ENCODE measurements at places on chromosomes 4 and X.

DNA sequence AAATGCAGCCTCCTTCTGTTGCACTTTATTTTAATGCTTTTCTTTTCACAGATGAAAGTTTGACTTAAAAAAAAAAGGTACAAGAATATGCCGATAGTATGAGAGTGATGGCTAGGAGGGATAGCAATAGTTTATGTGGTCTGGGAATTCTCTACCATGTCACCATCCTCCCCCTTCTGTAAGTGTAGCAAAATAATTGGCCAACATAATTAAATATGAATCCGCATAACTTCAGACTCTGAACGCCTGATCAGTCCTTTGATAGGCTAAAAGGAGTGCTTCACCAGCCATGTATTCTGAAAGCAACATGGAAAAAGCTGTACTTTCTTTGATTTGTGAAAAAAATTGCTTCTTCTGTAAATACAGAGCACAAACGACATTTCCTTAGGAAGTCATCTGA lies 95.7 kb upstream of the TTC29 start:
- DNase-seq: no peak

DNA sequence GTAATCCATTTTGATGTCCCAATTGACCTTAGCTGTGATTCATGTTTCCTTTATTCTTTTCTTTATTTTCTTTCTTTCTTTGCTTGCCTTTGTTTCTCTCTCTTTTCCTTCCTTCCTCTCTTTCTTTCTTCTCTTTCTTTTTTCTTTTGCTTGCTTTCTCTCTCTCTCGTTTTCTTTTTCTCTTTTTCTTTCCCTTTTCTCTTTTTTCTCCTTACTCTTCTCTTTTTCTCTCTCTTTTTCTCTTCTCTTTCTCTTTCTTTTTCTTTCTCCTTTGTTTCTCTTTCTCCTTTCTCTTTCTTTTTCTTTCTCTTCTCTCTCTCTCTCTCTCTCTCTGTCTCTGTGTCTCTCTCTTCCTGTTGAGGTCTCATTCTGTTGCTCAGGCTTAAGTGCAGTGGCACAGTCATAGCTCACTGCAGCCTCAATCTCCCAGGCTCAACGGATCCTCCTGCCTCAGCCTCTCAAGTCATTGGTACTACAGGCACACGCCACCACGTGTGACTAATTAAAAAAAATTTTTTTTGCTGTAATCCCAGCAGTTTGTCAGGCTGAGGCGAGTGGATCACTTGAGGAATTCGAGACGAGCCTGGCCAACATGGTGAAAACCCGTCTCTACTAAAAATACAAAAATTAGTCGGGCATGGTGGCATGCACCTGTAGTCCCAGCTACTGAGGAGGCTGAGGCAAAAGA lies 8.0 kb upstream of the DHRSX start:
- DNase-seq: no peak

GRCh38 chrX:36856849-36857248 lies 151.3 kb upstream of the FAM47C start:
- DNase-seq: peak; percentile 3

GRCh38 chr4:53055274-53055673 lies 193.2 kb downstream of the RASL11B start:
- peak; percentile 91 for DNase-seq

DNA sequence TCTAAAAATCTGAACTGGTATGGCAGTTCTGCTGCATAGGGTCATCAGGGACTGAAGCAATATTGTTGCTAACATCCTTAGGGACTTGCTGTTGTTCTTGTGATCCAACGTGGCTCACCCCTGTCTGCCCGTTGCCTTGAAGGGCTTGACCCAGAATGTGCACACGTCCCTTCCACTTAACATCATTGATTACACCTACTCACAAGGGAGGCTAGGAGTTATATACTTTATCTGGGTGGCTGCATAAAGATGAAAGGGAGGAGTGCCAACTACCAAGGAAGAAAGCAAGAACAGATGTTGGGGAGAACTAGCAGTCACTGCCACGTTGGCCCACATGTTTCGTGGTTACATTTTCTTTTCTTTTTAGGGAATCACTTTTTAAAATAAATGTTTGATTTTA lies 34.0 kb downstream of the SLC9A6 start:
- DNase-seq: no peak

GRCh38 chrX:133859860-133860259 lies 125.5 kb downstream of the GPC3 start:
- peak; percentile 10 for DNase-seq

DNA sequence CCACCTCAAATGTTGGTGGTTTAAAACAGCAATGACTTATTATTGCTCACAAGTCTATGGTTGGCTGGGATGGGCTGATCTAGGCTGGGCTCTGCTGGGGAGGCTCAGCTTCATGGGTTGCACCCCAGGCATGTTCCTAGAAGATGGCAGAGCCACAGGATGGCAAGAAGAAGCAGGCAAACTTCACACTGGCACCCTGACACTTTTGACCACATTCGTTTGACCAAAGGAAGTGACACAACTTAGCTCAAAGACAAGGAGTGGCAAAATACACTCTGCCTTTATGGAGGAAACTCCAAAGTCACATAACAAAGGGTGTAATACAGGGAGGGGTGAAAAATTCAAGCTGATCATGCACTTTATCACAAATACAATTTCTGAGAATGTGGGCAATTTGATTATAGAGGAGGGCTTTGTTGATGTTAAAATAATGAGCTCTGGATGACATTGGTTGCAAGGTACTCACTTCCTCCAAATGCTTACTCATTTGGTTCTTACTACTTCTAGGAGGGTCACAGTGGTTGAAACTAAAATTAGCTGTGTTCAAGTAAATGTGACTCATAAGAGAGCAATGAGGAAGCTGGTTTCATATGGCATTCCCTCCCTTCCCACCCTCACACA lies 249.2 kb upstream of the RPS6KA3 start:
- DNase-seq: peak; percentile 87

DNA sequence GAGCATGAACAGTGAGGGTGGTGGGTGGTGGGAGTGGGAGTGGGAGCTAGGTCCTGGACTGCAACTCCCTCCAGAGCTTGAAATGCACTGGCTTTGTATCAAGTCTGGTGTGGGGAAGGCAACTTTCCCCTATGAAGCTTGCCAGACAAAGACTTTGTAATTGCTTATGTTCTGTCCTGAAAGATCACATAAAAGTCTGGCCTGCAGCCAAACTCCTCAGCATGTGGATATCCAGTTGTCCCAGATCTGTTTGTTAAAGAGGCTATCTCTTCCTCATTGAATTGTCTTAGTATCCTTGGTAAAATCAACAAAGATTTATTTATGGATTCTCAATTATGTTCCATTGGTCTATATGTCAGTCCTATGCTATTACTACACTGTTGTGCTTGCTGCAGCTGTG lies 607.9 kb downstream of the GLUD2 start:
- no peak for DNase-seq

- DNase-seq: peak; percentile 45
These were observed 249.3 kb upstream of the PRKX start for GRCh38 chrX:3962511-3963311.

DNA sequence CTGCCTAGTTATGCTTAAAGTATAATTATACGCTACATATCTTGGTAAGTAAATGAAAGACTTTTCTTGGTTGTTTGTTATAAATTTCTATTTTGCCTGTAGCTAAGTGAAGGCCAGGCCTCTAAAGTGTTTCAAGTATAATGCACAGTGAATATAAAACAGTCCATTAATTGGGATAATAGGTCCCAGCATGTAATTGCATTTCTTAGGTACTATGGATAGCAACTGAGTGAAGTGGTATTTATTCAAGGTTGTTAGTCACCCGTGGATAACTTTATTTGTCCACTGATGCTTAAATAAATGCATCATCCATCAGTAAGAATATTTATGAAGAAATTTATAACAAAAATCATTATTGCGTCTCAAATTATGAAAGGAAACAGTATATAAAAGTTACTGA lies 59.1 kb downstream of the TEX13C start:
- DNase-seq: no peak

GRCh38 chrX:110182362-110182761 lies 135.5 kb downstream of the AMMECR1 start:
- DNase-seq: no peak

DNA sequence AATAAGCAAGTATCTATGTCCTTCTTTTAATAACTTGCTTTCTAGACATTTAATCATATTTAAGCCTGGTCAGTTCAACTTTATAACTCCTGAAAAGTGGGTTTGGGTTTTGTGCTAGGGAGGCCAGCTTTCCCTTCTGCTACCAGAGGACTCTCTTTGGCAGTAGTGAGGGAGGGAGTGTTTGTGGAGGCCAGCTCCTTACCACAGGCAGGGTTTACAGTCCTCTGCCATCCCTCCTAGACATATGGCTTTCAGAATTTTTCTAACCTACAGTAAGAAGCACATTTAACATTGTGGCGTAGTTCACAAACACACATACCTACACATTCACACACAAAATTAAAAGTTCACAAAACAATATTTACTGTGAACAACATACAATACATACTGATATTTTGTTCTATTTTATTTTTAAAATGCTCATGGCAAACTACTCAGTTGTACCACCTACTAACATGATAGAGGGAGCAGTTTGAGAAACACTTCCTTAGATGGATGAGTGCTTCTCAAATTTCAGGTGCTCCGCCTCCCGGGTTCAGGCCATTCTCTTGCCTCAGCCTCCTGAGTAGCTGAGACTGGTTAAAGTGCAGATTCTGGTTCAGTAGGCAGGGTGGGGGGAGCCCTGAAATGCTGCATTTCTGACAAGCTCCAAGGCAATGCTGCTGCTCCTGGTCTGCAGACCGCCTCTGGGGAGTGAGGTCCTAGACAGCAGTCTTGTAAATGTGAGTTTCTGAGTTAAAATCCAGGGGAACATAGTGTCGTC lies 86.7 kb downstream of the PTTG2 start:
- DNase-seq: peak; percentile 31

GRCh38 chrX:70592091-70592490 lies 147.5 kb downstream of the DLG3 start:
- DNase-seq: peak; percentile 43

DNA sequence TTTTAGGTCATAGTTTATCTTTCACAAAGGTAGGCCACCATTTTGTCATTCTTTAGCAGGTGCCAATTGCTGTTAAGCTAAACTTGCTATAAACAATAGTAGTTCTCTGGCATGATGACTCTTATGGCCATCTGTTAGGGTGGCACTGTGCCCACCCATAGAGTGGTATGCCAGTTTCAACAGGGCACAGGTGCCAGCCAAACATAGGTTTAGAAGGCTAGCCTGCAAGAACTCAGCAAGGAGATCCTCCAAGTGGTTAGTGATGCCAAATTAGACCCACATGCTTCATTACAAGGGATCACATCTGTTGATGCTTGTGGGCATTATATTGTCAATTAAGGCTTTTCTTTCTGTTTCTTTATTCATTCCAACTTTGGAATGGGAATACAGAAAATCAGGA lies 204.5 kb downstream of the FMR1NB start:
- no peak for DNase-seq

DNA sequence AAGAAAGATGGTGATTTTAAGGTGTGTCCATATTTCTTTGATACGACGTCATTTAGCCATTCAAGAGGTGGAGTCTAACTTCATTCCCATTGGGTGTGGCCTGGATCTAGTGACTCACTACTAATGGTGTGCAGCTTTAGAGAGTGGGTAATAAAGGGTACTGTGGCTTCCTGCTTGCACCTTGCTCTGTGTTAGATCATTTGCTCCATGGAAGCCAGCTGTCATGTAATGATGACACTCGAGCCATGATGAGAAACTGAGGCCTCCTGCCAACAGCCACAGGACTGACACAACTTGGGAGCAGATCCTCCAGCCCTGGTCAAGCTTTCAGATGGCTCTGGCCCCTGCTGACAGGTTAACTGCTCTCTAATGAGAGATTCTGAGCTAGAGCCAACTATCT lies 82.0 kb downstream of the UNC5C start:
- DNase-seq: no peak

DNA sequence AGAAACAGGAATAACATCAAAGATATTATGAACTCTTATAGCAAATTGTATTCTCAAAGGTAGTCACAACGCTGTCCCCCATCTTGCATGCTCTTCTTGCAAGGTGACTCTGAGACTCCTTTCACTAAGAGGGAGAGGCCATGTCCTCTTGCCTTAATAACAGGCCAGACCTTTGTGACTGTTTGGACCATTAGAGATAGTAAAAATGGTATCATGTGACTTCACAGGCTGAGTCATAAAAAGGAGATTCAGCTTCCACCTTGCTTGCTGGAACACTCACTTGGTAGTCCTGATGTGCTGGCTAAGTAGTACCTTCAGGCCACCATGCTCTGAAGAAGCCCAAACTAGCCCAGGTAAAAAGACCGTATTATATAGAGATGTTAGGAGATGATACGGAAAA lies 143.8 kb downstream of the FBXW7 start:
- DNase-seq: no peak

DNA sequence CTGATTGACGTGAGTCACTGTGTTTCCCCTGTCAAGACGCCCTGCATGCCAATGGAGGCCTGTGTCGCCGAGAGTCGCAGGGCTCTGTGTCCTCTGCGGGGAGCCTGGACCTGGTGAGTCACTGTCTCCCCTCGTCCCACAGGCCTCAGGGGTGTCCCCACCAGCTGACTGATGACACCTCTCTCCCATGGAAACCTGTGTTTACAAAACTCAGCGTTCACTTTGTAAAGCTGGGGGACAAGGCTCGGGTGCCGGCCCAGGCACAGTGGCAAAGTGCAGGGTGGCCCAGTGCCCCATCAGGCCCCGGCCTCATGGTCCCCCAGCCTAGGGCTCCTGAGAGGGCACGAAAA lies 21.2 kb upstream of the HGFAC start:
- no peak for DNase-seq

- DNase-seq: no peak
These were observed 86.7 kb upstream of the PDHA1 start for GRCh38 chrX:19256986-19257385.

- DNase-seq: no peak
These were observed 15.9 kb downstream of the PPARGC1A start for GRCh38 chr4:23873717-23874535.

GRCh38 chr4:119510395-119511149 lies 118.0 kb downstream of the PDE5A start:
- DNase-seq: no peak

- no peak for DNase-seq
These were observed 80.0 kb upstream of the CLCN4 start for GRCh38 chrX:10076765-10077164.

- DNase-seq: no peak
These were observed 33.0 kb downstream of the NOP14 start for GRCh38 chr4:2930135-2930757.

GRCh38 chrX:16882169-16882568 lies 12.0 kb upstream of the RBBP7 start:
- peak; percentile 19 for DNase-seq

DNA sequence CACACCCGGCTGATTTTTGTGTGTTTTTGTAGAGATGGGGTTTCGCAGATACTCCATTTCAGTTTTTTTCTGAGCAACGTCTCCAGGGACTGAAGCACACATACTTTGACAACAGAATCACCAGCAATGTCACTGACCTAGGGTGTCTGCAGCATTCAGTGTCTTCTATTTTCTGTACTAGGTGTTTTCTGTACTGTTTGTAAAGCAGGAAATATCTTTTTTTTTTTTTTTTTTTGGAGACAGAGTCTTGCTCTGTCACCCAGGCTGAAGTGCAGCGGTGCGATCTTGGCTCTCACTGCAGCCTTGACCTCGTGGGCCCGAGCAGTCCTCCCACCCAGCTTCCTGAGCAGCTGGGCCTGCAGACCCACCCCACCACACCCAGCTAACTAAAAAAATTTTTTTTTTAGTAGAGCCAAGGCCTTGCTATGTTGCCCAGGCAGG lies 8.9 kb downstream of the ADD1 start:
- no peak for DNase-seq

- DNase-seq: no peak
These were observed 33.8 kb upstream of the SLIT2 start for GRCh38 chr4:20217951-20218350.

GRCh38 chr4:145130788-145131399 lies 32.8 kb downstream of the ABCE1 start:
- DNase-seq: peak; percentile 89

- DNase-seq: no peak
These were observed 761.0 kb downstream of the IL1RAPL1 start for GRCh38 chrX:29348288-29348687.
